ENCODE measurements at places on chromosomes 4 and X.

DNA sequence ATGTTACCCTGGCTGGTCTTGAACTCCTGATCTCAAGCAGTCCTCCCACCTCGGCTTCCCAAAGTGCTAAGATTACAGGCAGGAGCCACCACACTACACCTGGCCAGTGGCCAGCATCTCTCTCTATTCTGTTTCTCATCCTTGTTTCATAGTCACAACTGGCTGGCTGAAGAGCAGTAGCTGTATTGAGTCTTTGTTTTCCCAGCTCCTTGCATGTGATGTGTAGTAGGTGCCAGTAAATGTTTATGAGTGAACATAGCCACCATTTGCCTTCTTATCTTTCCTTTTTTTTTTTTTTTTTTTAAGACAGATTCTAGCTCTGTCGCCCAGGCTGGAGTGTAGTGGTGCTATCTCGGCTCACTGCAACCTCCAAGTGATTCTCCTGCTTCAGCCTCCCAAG is 23.6 kb downstream of the NUDT9 start:
- DNase-seq, result no peak

GRCh38 chr4:178387756-178388155 is 945.5 kb upstream of the AGA start:
- no peak for DNase-seq

GRCh38 chr4:146232131-146232722 is 17.9 kb downstream of the REELD1 start:
- DNase-seq, result peak; percentile 37

- DNase-seq, result no peak
Observed at GRCh38 chr4:45442466-45442865, 681.4 kb downstream of the GABRG1 start.

DNA sequence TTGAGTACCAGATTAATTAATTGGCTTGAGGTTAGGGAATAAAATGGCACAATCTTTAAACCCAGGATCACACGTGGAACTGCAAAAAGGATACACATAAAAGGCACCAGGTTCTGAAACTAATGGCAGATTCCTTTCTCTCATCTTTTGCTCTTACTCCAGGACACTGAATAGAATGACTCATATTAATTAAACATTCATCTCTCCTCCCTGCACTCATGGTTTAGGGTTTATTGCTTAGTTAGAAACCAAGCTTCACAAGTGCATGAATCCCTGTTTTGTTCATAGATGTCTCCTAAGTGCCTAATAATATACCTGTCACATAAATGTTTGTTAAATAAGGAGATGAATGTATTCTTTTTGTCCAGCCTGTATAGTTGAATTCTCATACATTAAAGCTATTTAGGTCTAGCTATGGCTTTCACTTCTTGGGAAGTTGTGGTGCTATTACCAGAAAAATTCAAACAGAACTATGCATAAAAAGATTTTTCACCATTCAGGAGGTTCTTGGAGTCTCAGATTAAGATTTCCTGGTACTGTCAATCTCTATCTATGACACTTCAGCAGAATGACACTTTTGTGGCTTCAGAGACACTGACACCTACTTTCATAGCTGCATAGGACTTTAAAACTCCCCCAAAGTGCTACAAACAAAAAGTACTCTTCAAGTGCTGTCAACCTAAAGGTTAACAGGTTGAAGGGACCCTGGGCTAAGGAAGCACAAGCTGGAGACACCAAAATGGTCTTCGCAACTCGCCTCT is 7.4 kb downstream of the CORIN start:
- no peak for DNase-seq

DNA sequence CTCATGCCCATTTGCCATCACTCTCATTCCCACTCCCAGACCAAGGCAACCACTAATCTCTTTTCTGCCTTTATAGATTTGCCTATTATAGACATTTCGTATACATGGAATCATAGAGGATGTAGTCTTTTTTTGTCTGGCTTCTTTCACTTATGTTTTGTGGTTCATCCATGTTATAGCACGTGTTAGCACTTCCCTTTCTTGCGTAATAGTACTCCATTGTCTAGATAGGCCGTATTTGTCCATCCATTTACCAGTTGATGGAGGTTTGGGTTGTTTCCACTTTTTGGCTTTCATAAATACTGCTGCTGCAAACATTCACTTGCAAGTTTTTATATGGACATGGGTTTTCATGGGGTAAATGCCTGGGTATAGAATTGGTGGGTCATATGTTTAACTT is 48.4 kb downstream of the KIF4A start:
- DNase-seq, result no peak

- DNase-seq, result no peak
Observed at GRCh38 chr4:158056689-158057245, 116.1 kb downstream of the GASK1B start.

DNA sequence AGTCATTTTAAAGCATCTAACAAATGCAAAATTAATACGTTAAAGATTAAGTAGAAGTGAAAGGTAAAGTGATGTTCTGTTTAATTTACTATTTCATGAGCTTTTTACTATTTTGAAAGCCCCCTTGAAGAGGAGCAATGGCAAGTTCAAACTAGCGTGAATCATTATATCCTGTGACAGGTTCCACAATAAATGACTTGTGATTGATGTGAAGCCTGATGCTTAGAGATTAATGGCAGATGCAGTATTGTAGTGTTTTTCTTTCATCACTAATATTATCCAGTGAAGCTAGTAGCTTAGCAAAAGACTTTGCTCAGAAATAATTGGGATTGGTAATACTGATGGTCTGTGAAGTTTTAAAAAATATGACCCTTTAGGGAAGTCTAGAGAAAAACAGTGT is 57.3 kb downstream of the STOX2 start:
- no peak for DNase-seq

GRCh38 chrX:9708923-9709553 is 56.6 kb downstream of the GPR143 start:
- peak; percentile 78 for DNase-seq

DNA sequence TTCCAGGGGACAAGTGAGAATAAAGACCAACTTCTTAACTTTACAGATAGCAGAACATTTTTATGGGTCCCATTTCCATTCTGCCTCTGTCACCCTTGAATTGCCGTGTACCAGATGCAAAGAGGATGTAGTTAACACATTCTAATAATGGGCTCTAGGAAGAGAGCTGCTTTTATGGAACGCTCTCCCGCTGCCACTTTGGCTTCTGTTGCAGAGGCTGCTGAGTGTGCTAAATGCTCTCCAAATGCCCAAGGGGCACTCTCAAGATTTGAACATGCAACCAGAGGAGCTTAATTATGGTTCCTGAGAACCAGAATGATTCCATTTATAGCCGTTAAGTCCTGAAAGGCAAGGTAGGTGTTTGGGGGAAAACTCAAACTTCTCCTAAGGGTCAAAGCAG is 28.1 kb upstream of the GPC3 start:
- DNase-seq, result no peak

GRCh38 chrX:71253253-71254091 is 468 bp downstream of the ZMYM3 start:
- DNase-seq, result peak; percentile 44

GRCh38 chr4:9942921-9943600 is 78.2 kb downstream of the SLC2A9 start:
- no peak for DNase-seq

DNA sequence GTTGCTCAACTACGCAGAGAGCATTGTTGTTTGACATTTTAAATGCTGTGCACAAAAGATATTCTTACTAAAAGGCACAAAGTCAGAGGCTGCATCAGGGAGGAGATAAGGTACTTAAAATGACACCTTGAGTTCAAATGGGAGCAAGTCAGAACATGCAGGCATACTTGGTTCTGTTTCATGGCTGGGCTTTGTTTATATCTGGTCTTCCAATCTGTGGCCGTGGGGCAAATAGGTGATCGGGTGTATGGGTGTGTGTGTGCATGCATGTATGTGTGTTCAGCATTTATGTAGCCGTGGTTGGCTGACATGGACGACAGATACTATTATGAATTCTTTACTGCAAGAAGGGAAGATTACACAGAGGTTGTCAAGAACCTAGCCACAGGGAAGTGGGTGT is 106.1 kb downstream of the RASL11B start:
- DNase-seq, result no peak

All from colonic mucosa (tissue), 4 donors.